ENCODE measurements at places on chromosomes 13 and 19.

DNA sequence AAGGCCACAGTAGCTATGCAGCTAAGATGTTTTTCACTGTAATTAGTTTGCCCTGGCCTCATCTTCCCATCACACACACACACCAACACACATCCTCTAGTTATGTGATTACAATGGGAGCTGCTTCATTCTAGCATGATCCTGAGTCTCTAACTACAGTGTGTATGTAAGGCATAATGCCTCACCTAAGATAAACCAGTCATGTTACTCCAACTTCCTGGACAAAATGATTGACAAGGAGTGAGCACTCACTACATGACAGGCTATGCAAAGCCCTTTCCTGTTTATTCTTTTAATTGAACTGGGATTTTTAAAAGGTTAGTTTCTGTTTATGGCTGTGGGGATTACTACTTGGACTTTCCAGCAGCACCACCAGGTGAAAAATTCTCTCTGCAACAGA, 400.8 kb upstream of the ATXN8OS start:
- DNase-seq: no peak

DNA sequence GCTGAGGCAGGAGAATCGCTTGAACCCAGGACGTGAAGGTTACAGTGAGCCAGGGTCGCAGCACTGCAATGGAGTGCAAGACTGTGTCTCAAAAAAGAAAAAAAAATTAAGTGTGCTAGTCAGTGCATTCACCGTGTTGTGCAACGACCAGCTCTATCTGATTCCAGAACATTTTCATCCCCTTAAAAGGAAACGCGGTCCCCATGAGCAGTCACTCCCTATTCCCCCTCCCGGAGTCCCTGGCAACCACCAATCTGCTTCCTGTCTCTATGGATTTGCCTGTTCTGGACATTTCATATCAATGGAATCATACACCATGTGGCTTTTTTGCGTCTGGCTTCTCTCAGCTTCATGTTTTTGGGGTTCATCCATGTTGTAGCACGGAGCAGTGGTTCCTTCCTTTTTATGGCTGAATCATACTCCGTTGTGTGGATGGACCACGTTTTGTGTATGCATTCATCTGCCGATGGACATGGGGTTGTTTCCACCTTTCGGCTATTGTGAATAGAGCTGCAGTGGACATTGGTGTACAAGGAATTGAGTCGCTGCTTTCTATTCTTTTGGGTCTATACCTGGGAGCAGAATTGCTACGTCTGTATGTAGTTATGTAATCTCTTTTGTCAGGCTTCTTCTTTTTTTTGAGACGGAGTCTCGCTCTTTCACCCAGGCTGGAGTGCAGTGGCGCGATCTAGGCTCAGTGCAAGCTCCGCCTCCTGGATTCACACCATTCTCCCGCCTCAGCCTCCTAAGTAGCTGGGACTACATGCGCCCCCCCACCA, 19.8 kb downstream of the MYO9B start:
- no peak for DNase-seq

DNA sequence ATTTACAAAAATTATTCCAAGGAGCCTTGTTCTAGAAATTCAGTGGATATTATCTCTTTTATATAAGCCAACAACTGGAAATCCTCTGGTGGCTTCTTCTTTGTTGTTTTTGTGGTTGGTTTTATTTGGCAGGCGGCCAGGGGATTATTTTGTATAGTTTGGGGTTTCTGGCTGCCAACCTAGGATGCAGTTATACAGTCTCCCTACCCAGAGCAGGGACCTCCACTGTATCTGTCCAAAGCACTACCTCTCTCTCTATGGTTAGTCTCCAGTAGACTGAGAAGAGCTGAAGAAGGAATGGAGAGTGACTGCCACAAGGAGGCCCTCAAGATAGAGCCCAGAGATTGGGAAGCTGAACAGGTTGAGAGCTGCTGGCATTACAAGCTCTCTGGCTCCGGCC, 80.2 kb downstream of the ZAR1L start:
- no peak for DNase-seq

GRCh38 chr19:35437406-35437951, 10.6 kb upstream of the FFAR2 start:
- DNase-seq: no peak

DNA sequence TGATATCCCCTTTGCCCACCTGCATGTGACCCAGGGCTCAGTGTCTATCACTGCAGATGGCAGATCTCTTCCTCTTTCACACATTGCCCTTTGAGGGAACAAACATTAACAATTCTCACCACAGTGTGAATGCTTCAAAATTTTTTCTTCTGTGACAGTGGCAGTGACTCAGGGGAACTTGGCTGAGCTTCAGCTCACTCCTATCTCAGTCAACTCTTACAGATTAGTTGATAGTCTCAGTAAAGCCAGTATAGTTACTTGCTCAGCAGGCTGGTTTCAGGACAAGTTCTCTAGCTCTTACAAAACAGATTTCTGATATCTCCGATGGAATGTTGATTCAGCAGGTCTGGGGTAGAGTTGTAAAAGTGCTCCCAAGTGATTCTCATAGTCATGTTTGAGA, 166.9 kb downstream of the DLEU7 start:
- no peak for DNase-seq

DNA sequence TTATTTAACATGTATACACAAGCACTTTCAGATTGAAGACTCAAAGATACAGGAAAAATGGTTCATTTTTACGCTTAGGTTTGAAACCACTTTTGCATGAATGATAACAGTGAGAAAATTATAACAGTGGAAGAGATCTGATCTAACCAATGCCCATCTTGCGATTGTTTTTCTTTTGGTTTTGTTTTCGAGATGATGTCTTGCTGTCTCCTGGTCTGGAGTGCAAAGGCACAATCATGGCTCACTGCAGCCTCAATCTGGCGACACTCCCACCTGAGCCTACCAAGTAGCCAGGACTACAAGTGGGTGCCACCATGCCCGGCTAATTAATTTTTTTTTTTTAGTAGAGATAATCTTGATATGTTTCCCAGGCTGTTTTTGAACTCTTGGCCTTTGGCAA, 10.2 kb upstream of the EID2 start:
- no peak for DNase-seq

DNA sequence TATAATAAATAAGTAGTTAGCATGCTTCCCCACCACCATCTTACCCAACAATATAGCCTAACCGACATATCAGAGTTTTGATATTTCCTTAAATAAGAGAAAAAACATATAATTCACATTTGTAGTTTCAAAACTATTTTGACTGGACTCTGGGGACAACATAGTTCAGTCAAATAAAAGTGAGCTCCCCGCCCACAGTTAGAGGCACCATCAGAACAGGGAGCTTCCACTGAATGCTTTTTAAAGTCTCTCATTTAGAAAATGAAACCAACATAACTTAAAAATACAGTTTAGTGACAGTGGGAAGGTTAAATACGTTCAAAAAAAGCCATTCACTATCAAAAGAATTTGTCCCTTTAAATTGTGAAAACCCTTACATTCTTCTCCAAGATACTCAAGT, 92.8 kb downstream of the EPSTI1 start:
- DNase-seq: no peak

DNA sequence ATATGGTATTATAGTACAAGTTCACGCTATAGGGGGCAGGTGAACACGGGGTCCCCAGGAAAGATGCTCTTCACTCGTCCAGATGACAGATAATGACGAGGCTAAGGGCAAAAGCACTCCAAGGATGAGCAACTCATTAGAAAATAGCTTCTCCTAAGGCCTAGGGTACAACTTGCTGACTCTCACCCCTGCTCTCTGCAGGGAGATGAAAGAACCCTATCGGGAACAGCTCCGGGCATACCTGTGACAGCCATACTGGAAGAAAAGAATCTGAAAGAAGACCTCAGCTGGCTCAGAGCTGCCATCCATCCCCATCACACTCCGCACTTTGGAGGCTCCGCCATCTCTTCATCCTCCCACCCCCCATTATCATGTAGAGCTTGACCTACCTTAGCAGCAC, 17.5 kb upstream of the HSPH1 start:
- DNase-seq: no peak

DNA sequence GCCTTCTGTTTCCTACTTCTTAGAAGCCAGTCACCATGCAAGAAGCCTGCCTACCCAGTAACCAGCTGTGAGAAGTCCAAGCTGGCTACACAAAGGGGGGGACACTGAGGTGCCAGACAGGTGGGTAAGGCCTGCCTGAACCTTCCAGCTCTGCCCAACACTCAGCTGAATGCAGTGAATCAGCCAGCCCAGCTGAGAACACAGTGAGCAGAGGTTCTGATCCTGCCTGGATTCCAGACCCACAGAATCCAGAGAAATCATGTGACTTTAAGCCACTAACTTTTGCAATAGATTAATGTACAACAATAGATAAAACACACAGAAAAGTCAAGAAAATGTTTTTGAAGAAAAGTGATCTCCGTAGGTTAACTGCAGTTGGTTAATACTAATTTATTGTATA, 151.7 kb downstream of the EFNB2 start:
- no peak for DNase-seq

GRCh38 chr19:34319230-34319585, 45.8 kb upstream of the GPI start:
- DNase-seq: no peak

GRCh38 chr19:37914908-37915307, 7.9 kb downstream of the SIPA1L3 start:
- DNase-seq: no peak

- peak; percentile 62 for DNase-seq
Measured at GRCh38 chr19:11089254-11090013, at the start of gene LDLR. LDLR (plus strand) TSS chr19:11089463; CDS start chr19:11089549, 86 bp downstream.

DNA sequence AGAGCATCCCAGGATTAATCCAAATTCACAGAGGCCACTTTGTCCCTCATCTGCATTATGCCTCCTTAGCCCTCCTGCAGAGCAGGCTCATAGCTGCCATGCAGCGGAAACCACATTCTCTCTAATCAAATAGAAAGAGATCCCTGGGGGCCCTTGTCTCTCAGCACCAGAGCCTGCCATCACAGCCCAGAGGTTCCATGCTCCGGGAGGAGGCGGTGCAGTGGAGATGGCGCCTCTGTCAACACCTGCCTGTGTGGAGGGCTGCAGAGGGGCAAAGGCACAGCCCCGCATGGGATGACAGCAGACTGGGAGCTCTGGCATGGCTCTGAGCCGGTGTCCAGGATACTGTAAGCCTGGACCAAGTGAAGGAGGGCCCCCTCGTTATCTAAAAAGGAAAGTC, 111.3 kb downstream of the SLC7A1 start:
- DNase-seq: no peak

DNA sequence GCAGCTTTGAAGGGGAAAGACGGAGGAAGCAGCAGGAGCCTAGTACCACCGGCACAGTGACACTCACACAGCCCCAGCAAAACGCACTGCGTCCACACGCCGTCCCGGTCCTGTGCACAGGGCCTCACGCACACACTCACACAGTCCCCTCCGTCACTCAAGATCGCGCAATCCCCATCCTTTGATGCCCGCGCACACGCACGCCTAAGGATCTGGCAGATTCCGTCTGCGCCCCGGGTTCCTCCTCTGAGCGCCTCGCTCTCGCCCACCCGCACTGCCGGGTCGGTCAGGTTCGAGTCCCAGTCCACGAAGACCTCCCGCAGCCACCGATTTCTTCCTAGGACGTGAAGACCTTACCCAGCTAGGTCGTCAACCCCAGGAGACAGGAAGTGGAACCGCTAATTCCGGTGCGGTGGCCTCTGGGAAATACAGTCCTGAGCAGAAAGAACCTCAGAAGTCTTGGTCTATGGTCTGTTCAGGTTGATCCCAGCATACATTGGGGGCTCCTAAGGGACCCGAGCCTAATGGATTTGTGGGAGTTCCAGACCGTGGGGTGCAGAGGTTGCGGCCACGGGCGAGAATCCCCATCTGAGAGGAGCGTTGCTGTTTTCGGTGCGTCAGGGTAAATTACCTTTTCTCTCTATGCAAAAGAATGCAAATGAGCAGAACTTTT, at the start of gene ZNF780B:
Gene ZNF780B, minus strand, starts transcription at position 400 of the 673 bp plus-strand sequence. CDS start 5,899 bp downstream, outside the sequence.
- peak; percentile 54 for DNase-seq

- no peak for DNase-seq
Measured at GRCh38 chr13:62209529-62209928, 793.9 kb upstream of the PCDH20 start.

- no peak for DNase-seq
Measured at GRCh38 chr13:77994166-77994565, 75.5 kb upstream of the EDNRB start.

- no peak for DNase-seq
Measured at GRCh38 chr19:1182727-1183126, 8.7 kb upstream of the SBNO2 start.

- DNase-seq: no peak
Measured at GRCh38 chr13:101026736-101027398, 352.3 kb upstream of the TMTC4 start.

- no peak for DNase-seq
Measured at GRCh38 chr13:67771106-67771505, 541.0 kb upstream of the PCDH9 start.

DNA sequence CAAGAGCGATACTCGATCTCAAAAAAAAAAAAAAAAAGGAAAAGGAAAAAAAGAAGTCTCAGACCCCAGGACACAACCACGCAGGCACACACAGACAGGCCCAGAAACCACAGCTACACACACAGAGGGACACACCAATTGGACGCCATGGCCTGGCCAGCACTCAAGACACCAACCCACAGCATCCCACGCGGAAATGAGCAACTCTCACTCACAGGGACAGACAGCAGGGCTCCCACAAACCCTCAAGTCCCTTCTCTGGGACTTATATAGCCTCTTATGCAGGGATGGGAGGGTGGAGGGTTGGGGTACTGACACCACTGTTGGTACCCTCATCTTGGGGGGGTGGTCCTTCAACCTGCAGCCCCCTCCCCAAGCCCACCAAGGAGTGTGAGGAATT, 5.9 kb downstream of the NOTCH3 start:
- no peak for DNase-seq

DNA sequence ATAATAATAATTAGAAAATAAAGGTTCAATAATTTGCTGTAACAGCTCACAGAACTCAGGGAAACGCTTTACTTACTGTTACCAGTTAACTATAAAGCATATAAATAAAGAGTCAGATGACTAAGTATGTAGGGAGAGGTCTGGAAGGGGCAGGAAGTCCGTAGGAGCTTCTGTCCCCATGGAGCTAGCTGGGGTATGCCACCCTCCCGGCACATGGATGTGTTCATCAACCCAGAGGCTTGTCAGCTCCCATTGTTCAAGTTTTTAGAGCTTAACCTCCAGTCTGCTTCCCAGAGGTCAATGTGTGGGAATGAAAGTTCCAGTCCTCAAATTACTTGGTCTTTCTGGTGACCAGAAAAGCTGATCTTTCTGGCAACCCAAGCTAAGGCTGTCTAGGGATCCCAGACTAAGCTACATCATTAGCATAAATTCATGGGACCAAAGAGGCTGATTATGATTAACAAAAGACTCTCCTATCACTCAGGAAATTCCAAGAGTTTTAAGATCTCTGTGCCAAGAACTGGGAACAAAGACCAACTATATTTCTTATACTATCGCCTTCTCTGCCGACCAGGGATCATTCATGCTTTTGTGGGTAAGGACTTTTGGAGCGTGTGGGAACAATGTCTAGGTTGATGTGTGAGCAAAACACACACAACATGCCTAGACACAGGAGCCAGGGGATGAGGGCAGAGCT, 31.7 kb upstream of the ZNF507 start:
- DNase-seq: no peak

Measured in activated CD4-positive, alpha-beta T cell treated with anti-CD3 and anti-CD28 coated beads for 24 hours (primary cell).